Posterior vena cava (tissue), 2 donors: ENCODE measurements at places on chromosomes 6 and 20. TPM values are rescaled to one million over a fixed set of nuclear protein-coding genes. Genes with fewer than 3 reads are reported as not detected.

GRCh38 chr20:9270831-9271230 is 201.9 kb downstream of the PLCB4 start:
- DNase-seq: no peak

The CD2AP gene
- total RNA-seq: 20.1 TPM

GRCh38 chr20:36833275-36834020 is 42.5 kb upstream of the TLDC2 start:
- no peak for DNase-seq

The PLEKHG1 gene
- 23.0 TPM for total RNA-seq

The ANKRD66 gene
- total RNA-seq: not detected

DNA sequence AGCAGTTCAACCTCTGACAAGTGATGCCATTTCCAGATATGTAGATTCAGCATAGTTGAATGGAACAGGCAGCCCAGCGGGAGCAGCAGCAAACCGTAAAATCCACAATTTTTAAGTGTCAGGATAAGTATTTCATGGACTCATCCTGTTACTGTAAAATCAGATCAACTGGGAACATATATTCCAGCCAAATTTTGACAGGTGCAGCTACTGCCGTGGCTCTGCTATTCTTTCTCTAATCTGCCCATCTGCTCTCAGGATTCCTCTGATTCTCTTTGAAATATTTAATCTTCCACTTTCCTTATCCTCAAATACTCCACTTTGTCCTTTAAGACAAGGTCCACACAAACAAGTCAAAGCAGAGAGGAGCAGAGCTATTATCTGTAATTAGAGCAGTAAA is 245.4 kb upstream of the ASCC3 start:
- no peak for DNase-seq

The CFB gene
- 35.8 TPM for total RNA-seq

The DACT2 gene
- total RNA-seq: 0.24 TPM

The PDE10A gene
- 10.7 TPM for total RNA-seq

The FNDC11 gene
- 0.19 TPM for total RNA-seq

DNA sequence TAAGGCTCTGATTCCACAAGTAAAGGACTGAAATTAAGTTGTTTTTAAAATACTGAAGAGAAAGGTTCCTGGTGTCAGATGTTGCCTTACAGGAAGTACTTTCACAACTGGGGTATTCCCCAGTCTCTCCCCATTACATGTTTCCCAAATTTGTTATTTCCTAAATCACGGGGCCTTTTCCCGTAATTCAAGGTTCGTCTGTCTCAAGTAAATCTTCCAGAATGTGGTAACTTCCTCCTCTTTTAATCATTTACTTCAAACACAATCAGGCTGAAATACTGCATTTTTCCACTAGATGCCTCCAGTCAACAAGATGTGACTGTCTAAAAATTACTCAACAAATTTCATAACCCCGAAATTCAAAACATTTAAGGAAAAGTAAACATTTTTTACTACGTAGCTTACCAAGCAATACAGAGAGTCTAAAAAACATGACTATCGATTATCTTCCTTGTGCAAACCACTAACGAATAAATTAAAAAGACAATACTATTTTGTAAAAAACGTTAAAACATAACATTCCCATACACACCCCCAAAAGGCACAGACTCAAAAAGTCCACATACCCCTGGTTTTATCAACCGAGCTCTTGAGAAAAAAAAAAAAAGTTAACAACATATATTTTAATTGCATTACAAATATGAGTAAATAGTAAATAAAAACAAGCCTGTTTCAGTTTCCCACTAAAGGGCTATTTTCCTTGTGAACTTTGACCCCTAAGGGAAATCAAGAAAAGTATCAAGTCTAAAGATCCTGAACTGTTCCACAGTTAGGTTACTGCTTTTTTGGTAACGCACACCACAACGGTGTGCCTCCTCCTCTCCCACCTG is 1.7 kb downstream of the SOD2 start:
- DNase-seq: no peak

DNA sequence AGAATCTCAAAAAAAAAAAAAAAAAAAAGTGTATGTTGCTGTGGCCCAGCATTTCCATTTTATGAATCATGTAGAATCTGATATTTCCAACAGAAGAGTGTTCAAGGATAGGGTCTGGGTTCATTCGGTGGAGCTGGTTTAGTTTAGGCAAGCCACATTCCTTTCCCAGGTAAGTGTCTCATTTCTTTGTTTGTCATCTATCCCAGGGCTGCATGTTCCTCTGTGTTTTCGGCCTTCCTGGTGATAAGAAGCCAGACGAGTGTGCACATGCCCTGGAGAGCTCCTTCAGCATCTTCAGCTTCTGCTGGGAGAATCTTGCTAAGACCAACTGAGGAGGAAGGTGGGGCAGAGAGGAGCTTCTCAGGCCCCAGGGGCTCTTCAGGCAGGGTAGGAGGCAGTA is 38.2 kb downstream of the NFYA start:
- DNase-seq: no peak

The SYNDIG1 gene
- total RNA-seq: 22.5 TPM

GRCh38 chr6:40506954-40507353 is 80.2 kb downstream of the LRFN2 start:
- DNase-seq: no peak

The DEK gene
- 79.3 TPM for total RNA-seq

- no peak for DNase-seq
These were observed 38.0 kb upstream of the EEF1A1 start for GRCh38 chr6:73558624-73559398.

DNA sequence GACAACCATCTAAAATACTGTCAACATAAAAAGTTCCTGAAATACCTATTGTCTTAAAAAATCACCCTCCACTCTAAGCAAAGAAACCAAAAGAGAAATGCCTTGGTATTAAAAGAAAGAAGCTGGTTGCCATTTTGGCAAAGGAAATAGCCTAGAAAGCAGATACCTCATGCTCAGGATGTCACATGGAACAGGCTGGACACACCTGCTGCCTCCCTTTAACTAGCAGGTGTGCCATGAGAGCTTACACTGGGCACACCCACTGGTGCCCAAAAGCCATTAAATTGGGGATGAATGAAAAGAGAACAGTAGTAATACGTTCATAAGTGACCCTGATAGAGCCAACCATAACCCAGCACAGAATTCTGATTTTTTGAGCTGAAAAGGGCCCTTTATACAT is 1.5 kb downstream of the SLC23A2 start:
- DNase-seq: peak; percentile 5

GRCh38 chr20:11090751-11091150 is 417.0 kb upstream of the JAG1 start:
- DNase-seq: no peak

GRCh38 chr6:79686707-79687309 is 55.7 kb downstream of the SH3BGRL2 start:
- no peak for DNase-seq

GRCh38 chr6:135183002-135183531 is 2.0 kb downstream of the MYB start:
- no peak for DNase-seq

- no peak for DNase-seq
These were observed 212.0 kb upstream of the SGK1 start for GRCh38 chr6:134529921-134530320.

- no peak for DNase-seq
These were observed 128.9 kb upstream of the PMEPA1 start for GRCh38 chr20:57838670-57839151.

DNA sequence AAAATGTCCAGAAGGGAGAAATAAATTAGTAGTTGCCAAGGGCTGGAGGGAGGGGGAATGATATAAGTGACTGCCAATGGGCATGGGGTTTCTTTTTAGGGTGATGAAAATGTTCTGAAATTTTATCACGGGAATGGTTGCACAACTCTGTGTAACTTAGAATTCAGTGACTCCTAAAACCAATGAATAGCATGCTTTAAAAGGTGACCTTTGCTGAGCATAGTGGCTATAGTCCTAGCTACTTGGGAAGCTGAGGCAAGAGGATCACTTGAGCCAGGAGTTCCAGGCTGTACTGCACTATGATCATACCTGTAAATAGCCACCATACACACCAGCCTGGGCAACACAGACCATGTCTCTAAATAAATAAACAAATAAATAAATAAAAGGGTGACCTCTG is 109.0 kb downstream of the ATG5 start:
- no peak for DNase-seq

GRCh38 chr6:149951626-149952025 is 9.8 kb downstream of the ULBP2 start:
- DNase-seq: no peak

The GNAS gene
- total RNA-seq: 700 TPM

The DNMT3B gene
- 0.38 TPM for total RNA-seq

The BMP6 gene
- 5.7 TPM for total RNA-seq

DNA sequence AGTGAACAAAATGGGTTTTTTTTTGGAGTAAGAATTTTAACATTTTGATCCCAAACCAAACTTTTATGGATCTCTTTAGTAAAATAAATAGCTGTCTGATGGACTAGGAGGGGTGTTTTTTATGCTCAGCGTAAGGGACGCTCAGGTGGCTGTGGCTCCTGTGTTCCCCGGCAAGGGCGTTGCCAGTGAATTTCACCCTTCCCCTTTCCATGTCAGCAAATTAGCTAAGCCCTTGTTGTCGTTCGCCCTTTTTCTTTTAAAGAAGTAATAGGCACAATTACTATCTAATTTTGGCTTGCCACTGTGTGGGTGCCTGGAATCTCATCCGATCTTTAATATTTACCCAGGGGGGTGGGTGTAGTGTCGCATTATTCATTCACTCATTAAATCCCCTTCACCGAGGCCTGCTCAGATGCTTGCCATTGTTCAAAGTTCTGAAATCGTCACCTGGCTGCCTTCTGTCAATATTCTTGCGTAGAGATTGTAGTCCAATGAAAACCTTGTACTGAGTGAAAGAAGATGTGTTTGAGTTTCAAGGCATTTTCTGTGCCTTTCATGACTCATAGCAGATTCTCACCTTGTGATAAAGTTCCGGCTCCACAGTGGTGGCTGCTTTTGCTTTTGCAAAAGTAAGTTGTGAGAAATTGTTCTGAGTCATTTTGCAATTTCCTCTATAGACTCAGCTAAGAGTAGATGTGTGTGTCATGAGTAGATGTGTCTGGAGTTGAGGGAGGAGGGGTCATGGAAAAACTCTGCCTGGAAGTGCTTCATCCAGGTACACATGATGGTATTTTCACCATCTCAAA is 40.0 kb upstream of the CLDN20 start:
- no peak for DNase-seq

The DZANK1 gene
- 1.9 TPM for total RNA-seq

- no peak for DNase-seq
These were observed 49.7 kb downstream of the OR2B2 start for GRCh38 chr6:27862396-27863066.

DNA sequence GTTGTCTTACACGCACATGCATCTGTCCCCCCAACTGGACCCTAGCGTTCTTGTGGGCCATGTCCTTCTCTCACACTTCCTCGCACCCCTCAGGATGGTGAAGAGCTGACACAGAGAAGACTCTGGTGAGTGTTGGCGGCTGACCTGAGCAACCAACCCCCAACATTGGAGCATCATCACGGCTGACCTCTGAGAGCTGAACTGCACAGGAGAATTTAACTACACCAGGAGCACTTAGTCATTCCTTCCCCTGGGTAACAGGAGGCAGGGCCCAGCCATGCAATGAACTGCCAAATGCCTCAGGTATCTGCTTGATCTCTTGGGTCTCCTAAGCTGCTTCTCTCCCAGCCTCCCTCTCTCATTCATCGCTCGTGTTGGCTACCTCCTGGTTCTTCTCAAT is 88.5 kb downstream of the PSMG4 start:
- DNase-seq: peak; percentile 22

GRCh38 chr6:41675176-41675775 is 37.0 kb downstream of the MDFI start:
- peak; percentile 52 for DNase-seq

DNA sequence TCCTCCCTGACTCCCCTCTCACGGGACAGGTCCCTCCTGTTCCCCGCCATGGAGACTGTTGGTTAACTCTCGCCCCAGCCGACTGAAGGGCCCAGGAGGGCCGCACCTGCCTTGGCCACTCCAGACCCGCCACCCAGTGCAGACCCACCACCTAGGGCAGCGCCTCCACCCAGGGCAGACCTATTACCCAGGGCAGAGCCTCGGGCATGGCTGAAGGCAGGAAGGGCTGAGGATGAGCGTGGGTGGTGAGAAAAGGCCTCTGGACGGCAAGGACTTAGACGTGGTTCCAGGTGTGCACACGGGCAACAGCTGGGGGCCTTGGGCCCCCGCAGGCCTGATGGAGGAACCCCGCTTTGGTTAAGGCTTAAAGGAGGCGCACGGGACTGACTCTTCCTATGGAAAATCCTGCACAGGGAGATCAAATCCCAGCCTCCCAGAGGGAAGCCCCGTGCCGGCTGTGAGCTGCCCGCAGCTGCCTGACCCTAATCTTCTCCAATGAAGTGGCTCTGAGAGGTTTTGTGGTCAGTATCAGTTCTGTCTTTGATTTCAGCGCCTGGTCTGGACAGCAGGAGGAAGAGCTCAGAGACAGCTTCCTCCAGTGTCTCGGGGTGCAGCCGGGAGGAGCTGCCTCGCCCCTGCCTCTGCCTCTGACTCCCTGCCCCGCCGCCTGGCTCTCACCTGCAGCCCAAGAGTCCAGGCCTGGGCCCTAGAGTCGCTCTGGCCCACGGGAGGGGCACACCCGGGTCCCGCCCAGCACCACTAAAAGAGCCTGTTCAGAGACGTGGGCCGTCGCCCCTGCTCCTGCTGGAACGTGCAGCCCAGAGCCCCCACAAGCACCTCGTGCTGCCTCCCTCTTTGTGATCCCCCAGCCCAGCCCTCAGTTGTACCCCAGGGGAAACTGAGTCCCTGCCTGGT is 12.1 kb upstream of the CHRNA4 start:
- DNase-seq: no peak

The HEY2 gene
- total RNA-seq: 9.2 TPM

The PLCB1 gene
- total RNA-seq: 20.8 TPM

The PHACTR3 gene
- total RNA-seq: 0.19 TPM

DNA sequence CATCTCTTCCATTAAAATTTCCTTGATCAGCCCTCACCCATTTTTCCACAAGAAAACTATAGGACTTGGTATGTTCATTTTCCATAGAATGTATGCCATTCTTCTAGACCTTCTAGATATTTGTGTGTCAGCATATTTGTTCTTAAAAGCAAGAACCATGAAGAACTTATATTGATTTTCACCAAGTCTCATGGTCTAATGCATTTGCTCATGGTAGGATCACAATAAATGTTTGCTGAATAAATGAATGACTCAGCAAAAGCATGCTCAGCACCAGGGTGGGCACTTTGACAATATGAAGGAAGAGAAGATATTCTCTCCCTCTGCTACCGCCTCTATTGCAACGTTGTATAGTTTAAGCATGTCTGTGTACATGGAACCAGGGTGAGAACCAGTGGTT is 805.5 kb upstream of the SLC35B3 start:
- DNase-seq: no peak

The DUSP15 gene
- total RNA-seq: 0.90 TPM

The AVP gene
- total RNA-seq: not detected

- DNase-seq: no peak
These were observed at the start of gene FAXC for GRCh38 chr6:99349171-99350141. TSS of gene FAXC (minus strand) at chr6:99349674. CDS start at chr6:99349372, 302 bp downstream.

DNA sequence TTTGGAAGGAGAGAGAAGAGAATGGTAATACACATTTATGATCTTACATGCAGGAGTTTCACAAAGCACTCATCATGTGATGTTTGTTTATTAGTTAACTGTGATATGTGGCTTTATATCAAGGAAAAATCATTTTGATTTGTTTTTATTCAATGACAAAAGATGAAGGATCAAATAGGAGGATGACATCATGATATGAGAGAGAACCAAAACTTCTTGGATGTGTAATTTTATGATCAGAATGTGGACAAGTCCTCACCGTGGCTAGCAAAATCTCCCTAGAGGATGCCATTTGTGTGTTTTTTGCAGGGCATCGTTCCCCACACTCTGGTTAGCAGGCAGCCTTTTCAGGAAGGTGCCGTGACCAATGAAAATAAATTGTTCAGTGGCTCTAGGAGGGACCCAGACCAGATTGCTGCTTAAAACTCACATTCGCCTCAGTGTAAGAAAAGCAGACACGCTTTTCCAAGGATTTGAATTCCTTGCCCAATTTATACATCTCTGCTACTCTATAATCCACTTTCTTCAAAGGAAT is 552.7 kb downstream of the NKAIN2 start:
- no peak for DNase-seq
